Fibroblast of lung (primary cell): ENCODE measurements at places on chromosomes 5 and 9. TPM values are rescaled to one million over a fixed set of nuclear protein-coding genes. Genes with fewer than 3 reads are reported as not detected.

GRCh38 chr9:108534741-108535140, 321.0 kb downstream of the ACTL7B start:
- peak; percentile 60 for DNase-seq

- no peak for DNase-seq
Observed at GRCh38 chr5:109482748-109483147, 73.0 kb upstream of the PJA2 start.

DNA sequence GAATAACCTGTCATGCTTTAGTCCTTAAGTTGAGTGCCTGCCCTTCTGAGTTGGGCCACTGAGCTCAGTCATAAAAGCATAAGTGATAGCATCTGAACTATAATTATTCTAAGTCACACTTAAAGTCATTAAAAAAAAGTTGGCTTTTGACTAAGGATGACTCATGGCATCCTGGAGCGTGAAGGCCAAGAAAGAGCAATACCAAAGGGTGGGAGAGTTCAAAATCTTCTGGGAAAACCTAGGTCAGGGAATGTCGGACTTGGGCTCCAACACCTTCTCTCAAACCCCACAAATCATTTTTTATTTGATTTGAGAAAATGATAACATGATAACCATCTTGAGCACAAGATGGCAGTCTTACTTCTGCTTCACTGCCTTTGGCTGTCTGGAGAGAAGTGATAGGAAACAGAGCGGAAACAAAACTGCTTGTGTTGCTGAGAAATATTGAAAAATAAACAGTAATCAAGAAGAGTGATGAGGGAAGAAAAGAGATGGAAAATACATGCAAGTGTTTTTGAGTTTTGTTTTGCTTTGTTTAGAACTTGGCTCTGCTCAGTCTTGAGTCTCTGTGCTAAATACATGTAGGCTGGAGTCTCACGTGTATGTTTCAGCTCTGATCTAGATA, 16.9 kb upstream of the NTRK2 start:
- peak; percentile 3 for DNase-seq

DNA sequence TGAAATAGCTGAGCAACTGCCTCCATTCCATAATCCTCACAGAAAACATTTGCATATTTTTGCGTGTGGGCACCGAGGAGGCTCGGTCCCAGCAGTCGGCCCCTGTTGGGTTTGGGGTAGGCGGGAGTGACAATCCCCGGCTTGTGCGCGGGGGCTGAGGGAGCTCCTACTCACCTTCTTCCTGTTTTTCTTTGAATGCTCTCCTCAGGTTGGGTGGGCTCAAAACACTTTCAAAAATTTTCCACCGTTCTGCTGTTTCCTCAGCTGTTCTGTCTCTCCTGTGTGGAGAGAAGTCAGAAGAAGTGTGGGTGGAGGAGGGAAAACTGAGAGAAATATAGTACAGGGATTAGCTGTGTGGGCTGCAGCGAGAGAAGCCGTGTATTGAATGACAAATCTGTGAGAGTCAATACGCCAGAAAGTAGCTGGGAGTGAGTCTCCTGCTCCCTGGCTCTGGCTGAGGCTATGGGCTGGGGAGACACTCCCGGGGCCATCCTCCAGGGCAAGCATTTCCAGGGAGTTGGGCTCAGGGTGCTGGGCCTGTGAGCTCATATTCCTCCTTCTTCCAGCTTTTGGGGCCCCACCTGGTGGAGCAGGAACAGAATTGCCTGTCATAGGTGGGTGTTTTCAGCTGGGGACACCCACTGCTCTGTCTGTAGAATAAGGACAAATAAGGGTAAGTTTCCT, 84.7 kb downstream of the CMYA5 start:
- DNase-seq, result peak; percentile 36

- DNase-seq, result no peak
Observed at GRCh38 chr9:69323861-69324260, 1.2 kb upstream of the ENTREP1 start.

TRAF1 gene
- 0.58 and 0.93 TPM in 2 replicates for polyA plus RNA-seq
